Bronchial epithelial cell (primary cell): ENCODE measurements at places on chromosomes 1 and 21. TPM values are rescaled to one million over a fixed set of nuclear protein-coding genes. Genes with fewer than 3 reads are reported as not detected.

DNA sequence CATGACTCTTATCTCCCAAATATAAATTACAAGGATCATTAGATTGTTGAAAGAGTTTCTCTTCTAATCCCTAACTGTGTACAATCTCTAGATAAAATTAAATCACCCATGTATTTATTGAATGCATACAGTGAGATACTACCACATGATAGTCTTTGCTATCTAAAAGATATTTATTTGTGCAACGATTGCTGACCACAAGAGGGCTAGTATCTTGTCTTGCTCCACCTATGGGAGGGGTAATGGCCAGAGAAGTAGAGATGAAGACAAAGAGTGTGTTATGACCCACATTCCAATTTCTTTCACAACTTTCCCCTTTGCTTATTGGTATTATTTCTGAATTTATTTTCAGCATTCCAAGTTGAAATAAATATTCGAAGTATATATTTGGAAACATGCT lies 13.7 kb downstream of the PYHIN1 start:
- DNase-seq, result no peak

GRCh38 chr1:28326984-28327383 lies 1.9 kb upstream of the MED18 start:
- peak; percentile 89 for DNase-seq

GRCh38 chr1:161013488-161014230 lies 7.3 kb downstream of the F11R start:
- peak; percentile 97 for DNase-seq

The TAF13 gene
- total RNA-seq, result 96.9 and 157 TPM in 2 replicates

GRCh38 chr1:89563957-89564604 lies 39.5 kb downstream of the LRRC8B start:
- no peak for DNase-seq

DNA sequence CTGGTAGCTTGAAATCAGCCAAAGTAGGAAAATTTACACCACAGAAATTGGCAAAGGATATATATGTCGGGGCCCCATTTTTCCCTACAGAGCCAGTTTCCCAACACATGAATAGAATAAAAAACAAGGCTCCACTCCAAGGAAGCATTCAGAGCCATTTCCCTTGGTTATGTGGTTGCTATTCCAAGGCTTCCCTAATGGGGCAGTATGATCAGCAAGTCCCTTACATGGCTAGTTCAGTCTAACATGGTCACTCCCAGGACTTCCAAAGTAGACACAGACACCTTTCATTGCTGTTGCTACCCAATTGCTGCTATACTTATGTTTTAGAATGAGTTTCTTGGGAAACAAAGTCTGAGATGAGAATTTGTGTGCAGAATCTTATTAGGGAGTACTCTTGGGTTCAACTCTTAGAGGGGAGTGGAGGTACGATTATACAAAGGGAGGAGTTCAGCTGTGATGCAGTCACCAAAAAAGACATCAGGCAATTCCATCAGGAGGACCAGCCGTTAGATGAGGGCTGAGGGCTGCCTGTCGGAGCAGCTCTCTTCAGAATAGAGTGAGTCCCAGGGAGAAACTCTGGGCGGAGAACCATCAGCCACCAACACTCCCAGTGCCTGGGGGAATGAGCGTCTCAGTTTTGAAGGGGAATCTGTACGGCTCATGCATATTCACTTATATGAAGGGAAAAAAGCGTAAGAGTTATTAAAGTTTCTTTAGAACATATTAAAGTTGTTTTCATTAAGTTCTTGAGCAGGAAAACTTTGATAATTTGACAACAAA lies 92.9 kb downstream of the C21orf91 start:
- peak; percentile 34 for DNase-seq

- DNase-seq, result no peak
These were observed 2.7 kb upstream of the NHLH1 start for GRCh38 chr1:160363951-160364735.

The CELA3B gene
- total RNA-seq, result not detected in 2 replicates

The USH2A gene
- total RNA-seq, result under 0.01 TPM in 1 of 2 replicates, not detected in the other

GRCh38 chr1:11156441-11156840 lies 32.7 kb upstream of the ANGPTL7 start:
- DNase-seq, result peak; percentile 68

- peak; percentile 24 for DNase-seq
These were observed 16.1 kb downstream of the CNR2 start for GRCh38 chr1:23897083-23897482.

The AMIGO1 gene
- 0.13 and 0.26 TPM in 2 replicates for total RNA-seq

- DNase-seq, result peak; percentile 22
These were observed 53.2 kb downstream of the SYT2 start for GRCh38 chr1:202656951-202657646.

The LEPROT gene
- 27.9 and 37.4 TPM in 2 replicates for total RNA-seq

The TTC4 gene
- 29.4 and 30.8 TPM in 2 replicates for total RNA-seq

GRCh38 chr21:19842601-19843000 lies 1155.6 kb upstream of the NCAM2 start:
- no peak for DNase-seq

DNA sequence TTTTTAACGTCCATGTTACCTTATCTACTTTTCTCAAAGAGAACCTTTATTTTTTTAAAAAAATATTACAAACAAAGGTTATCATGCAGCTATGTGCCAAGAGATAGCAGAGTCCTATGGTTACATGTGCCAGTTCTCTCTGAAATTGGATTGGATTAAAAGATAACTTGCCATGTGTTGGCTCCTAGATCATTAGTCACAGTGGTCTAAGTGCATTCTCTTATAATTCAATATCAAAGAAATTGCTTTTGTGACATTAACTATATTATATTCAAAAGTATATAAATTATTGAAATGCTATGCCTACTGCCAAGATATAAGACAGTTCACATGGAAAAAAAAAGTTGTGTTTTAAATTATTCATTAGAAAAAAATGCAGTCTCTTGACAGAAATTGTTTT lies 494.2 kb downstream of the NEGR1 start:
- no peak for DNase-seq

DNA sequence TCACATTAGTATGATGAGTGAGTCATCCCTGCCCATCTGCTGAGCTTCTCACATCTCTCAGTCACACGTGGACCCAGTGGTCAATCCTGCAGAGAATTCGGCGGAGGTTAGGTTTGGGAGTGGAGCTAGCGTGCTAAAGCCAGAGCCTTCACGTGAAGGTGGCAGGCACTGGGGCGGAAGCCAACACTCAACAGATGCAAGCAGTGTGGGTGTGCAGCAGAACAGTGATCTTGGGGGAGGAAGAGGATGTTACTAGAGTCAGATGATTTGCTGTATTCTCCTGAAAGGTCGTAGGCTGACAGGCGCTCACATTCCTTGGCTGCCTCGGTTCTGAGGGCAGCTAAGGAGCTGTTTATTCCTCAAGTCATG lies 6.7 kb downstream of the C1orf115 start:
- peak; percentile 6 for DNase-seq

- no peak for DNase-seq
These were observed 6.5 kb downstream of the THEM4 start for GRCh38 chr1:151902858-151903257.

GRCh38 chr1:28421744-28422143 lies 52.2 kb downstream of the PHACTR4 start:
- DNase-seq, result peak; percentile 61

- DNase-seq, result no peak
These were observed 1325.8 kb upstream of the PRMT6 start for GRCh38 chr1:105730701-105731100.

- DNase-seq, result no peak
These were observed 4.8 kb downstream of the BARHL2 start for GRCh38 chr1:90712153-90712856.

- no peak for DNase-seq
These were observed 18.2 kb upstream of the ARF1 start for GRCh38 chr1:228064296-228064695.

The UTS2 gene
- total RNA-seq, result 0.26 TPM in 1 of 2 replicates, not detected in the other

GRCh38 chr1:44282704-44283426 lies 69.6 kb downstream of the DMAP1 start:
- DNase-seq, result no peak

- peak; percentile 89 for DNase-seq
These were observed 30.8 kb downstream of the GORAB start for GRCh38 chr1:170562646-170563338.

The NBPF9 gene
- 6.7 and 12.4 TPM in 2 replicates for total RNA-seq

The CRYAA gene
- total RNA-seq, result not detected in 2 replicates

GRCh38 chr1:12161324-12161661 lies 5.5 kb upstream of the TNFRSF1B start:
- no peak for DNase-seq

DNA sequence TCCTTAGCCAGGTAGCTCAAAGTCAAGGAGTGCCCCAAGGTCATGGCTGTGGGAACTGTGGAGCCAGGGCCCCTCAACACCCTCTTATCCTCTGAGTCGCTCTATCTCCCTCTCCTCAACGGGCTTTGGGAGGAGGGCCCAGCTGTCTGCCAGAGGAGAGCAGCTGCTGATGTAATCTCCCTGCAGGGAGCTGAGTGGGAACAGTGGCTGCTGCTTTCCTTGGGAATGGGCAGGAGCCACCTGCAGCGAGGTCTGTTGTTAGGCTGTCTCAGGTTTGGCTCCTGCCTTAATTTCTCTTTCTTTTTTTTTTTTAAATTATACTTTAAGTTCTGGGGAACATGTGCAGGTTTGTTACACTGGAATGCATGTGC lies 58.8 kb upstream of the MAP1LC3C start:
- no peak for DNase-seq

DNA sequence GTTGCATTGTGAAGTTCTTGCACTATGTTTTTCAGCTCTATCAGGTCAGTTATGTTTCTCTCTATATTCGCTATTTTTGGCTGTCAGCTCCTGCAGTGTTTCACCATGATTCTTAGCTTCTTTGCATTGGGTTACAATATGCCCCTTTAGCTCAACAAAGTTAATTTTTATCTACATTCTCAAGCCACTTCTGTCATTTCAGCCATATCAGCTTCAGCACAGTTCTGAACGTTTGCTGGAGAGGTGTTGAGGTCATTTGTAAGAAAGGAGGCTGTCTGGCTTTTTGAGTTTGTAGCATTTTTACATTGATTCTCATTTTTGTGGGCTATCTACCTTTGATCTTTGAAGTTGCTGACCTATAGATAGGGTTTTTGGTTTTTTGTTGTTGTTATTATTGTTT lies 573.2 kb upstream of the RGS18 start:
- DNase-seq, result no peak

GRCh38 chr1:223328566-223328965 lies 35.4 kb downstream of the SUSD4 start:
- DNase-seq, result peak; percentile 30

GRCh38 chr1:5980314-5981008 lies 11.8 kb downstream of the NPHP4 start:
- no peak for DNase-seq

- no peak for DNase-seq
These were observed 1355.7 kb downstream of the BRINP3 start for GRCh38 chr1:189121941-189122340.

- no peak for DNase-seq
These were observed 15.6 kb downstream of the RHBG start for GRCh38 chr1:156384658-156385057.

- DNase-seq, result no peak
These were observed 14.4 kb downstream of the KIRREL1 start for GRCh38 chr1:158007667-158008386.

- DNase-seq, result no peak
These were observed 23.5 kb upstream of the TSPEAR start for GRCh38 chr21:44734841-44735240.

DNA sequence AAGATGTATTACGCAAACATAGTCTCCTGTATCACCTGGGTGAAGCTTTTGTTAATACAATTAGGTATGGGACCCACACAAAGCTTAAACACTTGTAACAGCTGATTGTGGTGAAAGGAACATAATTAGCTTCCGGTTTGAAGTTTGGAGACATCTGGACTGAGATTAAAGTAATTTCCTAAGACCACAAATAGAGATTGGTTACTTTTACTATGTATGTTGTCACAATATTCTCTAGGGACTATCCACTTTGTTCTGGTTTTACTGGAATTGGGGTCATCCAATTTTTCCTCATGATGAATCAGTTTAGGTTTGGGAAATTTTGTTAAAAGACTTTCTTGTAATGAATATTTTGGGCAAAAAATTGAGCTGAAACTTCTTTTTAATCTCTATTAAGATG lies 71.8 kb upstream of the SAMSN1 start:
- DNase-seq, result no peak

DNA sequence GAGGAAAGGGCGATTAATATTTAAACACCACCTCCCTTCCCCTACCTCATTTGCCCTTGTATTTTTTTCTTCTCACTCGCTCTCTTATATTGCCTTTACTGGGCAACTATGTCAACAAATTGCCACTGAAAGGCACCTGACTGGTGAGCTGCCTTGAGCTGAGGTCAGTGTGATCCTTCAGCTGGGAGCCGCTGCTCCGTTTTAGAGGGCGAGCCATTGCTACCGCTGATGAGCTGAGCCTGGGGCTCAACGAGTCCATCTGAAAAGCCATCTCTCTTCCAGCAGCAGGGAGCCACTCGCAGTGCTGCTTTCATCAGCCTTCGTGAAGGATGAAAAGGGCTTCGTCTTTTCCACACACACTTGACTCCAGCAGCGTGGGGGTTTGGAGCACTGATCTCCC lies 108.0 kb upstream of the KIF26B start:
- no peak for DNase-seq

GRCh38 chr1:117093091-117093534 lies 28.4 kb downstream of the TRIM45 start:
- peak; percentile 100 for DNase-seq

- no peak for DNase-seq
These were observed 29.3 kb downstream of the ASTN1 start for GRCh38 chr1:177135250-177135649.

DNA sequence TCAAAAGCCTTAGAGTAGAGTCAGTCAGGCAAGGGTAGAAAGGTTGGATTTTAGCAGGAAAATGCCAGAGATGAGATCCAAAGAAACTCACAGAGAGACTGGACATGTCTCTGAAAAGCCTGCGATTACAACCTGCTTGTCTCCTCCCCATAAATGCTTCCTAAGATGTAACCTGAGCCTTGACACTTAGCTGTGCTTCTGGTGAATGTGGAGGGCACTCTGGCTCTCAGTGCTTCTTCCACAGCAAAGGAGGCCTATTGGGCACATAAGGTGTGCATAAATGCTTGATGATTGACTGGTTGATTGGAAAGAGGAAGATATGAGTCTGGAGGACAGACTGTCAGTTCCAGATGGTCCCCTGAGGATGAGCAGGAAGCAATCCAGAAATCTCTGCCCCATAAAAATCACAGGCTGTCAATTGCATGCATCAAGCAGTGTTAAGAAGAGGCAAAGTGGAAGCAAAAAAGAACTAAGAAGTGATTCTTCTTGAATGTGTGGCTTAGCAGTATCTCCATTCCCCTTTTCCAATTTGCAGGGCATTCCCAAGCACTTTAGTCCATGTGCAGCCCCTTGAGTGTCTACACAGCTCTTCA lies 236.2 kb upstream of the RRP15 start:
- DNase-seq, result no peak

- DNase-seq, result peak; percentile 69
These were observed 3.7 kb downstream of the GADD45A start for GRCh38 chr1:67688526-67689219.

DNA sequence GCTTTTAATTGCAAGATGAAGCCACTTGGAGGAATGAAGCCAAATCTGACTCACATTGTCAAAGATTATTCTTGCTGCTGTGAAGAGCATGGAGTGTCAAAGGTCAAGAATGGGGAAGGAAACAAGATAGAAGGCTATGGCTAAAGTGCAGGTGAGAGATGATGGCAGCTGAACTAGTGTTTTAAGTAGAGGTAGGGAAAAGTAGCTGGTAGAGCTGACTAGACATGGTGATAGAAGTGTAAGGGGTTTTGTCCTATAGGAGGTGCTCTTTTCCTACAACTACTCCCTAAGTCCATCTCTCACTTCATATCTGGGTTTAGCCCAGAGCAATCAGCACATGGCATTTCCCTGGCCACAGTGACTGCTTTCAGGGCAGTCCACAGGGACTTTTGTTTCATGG lies 11.8 kb downstream of the UBE2T start:
- no peak for DNase-seq

GRCh38 chr1:2786329-2787162 lies 14.9 kb downstream of the TTC34 start:
- no peak for DNase-seq

- DNase-seq, result no peak
These were observed 49.3 kb downstream of the GNB1 start for GRCh38 chr1:1841575-1841995.
